ENCODE measurements at places on chromosomes 7 and 10.

DNA sequence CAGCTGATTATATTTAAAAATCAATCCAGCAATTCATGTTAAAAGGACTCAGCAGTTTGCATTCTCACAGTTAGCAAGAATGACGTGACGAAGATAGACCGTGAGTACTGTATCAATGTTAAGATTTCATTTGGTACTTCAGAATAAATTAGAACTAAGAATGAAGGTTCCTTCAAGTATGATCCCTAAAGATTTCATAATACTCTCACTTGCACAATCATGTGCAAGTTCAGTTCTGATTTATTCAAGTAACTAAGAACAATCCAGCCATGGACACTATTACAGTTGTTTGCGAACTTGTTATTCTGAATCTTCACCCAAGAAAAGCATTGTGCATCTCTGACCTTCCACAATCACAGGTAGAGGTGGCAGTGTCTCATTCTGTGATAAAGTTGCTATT, 7.7 kb downstream of the RHEB start:
- DNase-seq: no peak

GRCh38 chr7:134422008-134422407, 36.9 kb downstream of the AKR1B1 start:
- DNase-seq: no peak

DNA sequence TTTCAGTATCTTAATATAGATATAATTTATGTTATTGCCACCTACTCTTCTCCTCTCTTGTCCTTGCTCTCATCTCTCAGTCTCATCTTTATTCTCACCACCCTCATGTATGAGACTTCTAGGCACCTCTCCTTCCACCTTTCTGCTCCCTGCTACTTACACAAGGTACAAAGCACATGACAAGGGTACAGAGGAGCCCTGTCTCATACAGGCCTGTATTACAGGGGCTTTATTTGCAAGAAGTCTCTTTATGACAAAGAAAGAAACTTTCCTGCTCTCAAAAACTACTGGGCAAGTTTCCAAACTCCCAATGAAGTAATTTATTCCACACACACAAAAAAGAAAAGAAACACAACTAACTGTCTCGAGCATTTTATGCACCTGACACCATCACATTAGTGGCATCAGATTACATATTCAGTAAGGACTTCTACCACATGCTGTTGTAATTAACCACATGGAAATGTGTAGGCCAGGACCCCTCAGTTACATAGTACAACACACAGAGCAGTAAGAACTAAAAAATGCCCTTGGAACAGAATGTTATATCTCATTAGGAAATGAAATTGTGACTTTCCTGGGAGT, 253.1 kb downstream of the FZD1 start:
- DNase-seq: no peak

GRCh38 chr7:75847707-75848106, 31.1 kb upstream of the RHBDD2 start:
- no peak for DNase-seq

GRCh38 chr10:98667081-98667480, 220.3 kb upstream of the HPS1 start:
- no peak for DNase-seq

- DNase-seq: no peak
Observed at GRCh38 chr10:102904346-102904745, 13.7 kb upstream of the CNNM2 start.

DNA sequence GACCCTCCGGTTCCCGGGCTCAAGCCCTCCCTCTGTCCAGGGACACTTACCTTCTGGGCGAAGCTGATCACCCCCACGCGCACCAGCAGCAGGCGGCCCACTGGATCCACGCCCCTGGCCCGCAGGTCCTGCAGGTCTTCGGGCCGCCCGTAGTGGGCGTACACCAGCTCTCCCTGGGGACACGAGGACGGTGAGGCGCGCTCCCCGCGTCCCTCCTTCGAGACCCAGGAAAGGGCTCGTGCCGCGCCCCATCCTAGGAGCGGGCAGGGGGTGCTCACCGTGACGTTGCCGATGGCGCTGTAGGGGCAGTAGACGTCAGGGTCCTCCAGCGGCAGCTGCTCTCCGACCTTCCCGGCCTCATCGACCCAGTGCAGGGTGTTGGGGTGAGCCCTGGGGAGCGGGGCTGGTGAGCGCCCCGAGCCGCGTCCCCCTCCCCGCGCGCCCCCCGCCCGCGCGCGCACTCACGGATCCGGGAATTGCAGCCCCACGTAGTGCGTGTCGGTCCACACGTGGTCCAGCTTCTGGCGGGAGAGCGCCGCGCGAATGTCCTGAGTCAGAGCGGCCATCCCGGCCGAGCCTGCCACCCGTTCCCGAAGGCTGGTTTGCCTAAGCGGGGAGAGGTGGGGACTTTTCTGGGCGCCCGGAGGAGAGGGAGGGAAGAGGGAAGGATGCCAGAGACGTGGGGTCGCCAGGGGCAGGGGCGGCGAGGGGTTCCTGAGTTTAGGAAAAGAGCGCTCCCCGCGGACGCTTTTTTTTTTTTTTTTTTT, 8.2 kb downstream of the TFR2 start:
- DNase-seq: peak; percentile 39

DNA sequence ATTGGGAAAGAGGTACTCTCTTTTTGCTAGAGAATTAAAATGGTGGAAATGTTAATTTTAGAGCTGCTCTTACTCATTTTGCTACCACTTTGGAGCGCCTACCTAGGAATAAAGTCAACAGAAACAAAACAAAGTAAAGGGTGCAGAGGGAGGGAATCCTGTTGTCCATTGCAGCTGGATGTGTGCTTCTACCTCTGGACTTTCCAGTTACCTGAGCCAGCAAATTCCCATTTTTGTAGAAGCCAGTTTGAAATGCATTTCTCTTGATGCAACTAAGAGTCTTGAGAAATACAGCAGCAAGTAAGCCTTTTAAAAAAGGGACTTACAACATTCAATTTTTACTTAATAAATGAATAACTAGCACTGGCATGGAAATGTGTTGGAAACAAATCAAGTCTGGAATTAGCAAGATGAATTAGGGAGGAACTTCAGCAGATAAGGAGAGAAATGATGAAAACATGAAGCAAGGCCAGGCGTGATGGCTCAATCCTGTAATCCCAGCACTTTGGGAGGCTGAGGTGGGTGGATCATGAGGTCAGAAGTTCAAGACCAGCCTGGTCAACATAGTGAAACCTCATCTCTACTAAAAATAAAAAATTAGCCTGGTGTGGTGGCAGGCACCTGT, 113.5 kb upstream of the CTTNBP2 start:
- DNase-seq: no peak

GRCh38 chr7:66454600-66455225, 174.0 kb upstream of the KCTD7 start:
- DNase-seq: no peak

DNA sequence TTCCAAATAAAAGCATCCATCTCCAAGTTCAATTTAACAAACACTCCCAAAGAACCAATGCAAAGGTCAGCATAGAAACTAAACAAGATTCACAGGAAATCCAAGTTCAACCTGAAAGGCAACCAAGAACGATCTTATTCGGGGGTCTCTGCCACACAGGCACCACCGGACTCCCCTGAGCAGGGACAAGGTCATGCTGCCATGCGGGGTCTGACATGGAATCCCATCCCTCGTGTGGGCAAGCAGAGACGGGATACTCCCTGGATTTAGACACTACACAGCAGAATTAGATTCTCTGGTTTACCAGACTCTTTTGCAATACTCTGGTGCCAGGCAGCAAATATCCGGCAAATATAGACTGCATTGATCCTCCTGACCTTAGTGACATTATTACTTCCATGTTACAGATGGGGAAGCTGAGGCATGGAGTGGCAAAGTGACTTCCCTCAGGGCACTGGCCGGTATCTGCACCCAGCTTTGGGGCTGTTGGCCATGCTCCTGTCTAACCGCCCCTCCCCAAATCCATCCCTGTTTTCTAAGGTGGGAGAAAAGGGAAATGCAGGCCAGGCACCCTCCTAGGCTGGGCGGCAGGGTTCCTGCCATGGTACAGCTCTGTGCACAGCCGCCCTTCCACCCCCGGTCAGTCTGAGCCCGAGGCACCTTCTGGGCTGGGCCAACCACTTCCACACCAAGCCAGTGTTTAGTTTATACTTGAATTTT, 111.8 kb downstream of the VIPR2 start:
- no peak for DNase-seq

- DNase-seq: no peak
Observed at GRCh38 chr10:128922619-128923196, 544.3 kb upstream of the MGMT start.

GRCh38 chr10:48455055-48455391, 148.5 kb downstream of the MAPK8 start:
- DNase-seq: no peak

- no peak for DNase-seq
Observed at GRCh38 chr10:101588879-101589278, 758 bp downstream of the DPCD start.

- no peak for DNase-seq
Observed at GRCh38 chr10:11378835-11379234, 232.6 kb downstream of the USP6NL start.

- no peak for DNase-seq
Observed at GRCh38 chr7:130207033-130207432, 627 bp upstream of the SSMEM1 start.

GRCh38 chr10:6035931-6036575, 26.1 kb downstream of the IL2RA start:
- no peak for DNase-seq

GRCh38 chr7:116445447-116446211, 53.9 kb upstream of the CAV2 start:
- DNase-seq: no peak

DNA sequence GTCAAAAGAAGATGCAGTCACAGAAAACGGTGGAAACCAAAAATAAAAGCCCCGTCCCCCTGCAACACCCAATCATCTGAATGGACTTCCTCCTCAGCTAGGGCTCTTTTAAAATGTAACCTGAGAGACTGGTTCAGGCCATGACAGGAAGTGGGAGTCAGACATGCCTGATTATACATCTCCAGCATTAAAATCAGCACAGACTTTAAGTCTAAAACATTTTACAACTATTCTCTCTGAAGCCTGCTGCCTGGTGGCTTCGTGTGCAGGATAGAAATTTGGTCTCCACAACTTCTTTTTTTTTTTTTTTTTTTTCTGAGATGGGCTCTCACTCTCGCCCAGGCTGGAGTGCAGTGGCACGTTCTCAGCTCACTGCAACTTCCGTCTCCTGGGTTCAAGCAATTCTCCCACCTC, 30.3 kb downstream of the HACD1 start:
- no peak for DNase-seq

DNA sequence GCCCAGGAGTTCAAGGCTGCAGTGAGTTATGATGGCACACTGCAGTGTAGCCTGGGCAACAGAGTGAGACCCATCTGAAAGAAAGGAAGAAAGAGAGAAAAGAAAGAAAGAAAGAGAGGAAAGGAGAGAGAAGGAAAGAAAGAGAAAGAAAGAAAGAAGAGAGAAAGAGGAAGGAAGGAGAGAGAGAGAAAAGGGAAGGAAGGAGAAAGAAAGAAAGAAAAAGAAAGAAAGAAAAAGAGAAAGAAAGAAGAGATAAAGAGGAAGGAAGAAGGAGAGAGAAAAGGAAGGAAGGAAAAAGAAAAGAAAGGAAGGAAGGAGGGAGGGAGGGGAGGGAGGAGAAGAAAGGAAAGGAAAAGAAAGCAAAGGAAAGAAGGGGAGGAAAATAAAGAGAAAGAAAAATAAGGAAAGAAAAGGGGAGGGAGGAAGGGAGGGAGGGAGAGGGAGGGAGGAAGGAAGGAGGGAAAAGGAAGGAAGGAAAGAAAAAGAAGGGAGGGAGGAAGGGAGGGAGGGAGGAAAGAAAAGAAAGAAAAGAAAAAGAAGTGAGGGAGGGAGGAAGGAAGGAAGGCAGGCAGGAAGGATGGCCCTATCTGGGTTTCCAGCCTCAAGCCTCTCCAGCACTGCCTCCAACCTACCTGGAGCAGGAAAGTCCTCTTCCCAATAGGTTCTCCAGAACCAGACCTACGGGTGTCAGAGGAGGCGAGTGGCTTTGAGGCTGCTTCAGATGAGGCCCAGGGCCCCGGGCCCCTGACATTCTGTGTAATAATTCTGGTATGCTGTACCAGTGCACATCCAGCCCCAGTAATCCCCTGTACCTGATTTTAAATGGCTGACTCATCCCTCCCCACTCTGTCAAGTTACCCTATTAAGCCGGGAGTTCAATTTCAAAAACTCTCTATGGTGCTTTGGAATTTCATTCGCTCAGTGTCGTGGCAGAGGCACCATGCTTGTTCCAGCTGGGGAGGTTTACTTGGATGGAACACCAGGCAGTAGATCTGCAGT, 6.8 kb upstream of the PARD3 start:
- DNase-seq: no peak

- no peak for DNase-seq
Observed at GRCh38 chr7:55521512-55521911, 50.8 kb downstream of the VOPP1 start.

DNA sequence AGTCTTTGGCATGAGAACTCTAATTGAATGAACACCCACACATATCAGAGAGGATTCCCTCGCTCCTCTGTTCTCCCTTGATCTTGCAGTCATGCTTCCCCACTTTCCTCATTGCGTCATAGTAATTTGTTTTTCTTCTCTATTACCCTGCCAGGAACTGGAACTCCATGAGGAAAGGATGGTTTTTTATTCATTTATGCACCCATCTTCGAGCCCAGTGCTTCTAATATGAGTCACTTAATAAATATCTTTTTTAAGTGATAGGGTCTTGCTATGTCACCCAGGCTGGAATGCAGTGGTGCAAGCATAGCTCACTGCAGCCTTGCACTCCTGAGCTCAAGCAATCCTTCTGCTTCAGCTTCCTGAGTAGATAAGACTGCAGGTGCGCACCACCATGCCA, 83.5 kb downstream of the OTUD1 start:
- DNase-seq: no peak

GRCh38 chr10:30114881-30115625, 55.7 kb upstream of the JCAD start:
- no peak for DNase-seq

GRCh38 chr10:79948976-79949722, at the start of gene SFTPD:
SFTPD (minus strand) TSS chr10:79949105; CDS start chr10:79946659, 2,446 bp downstream.
- no peak for DNase-seq

Measured in activated CD4-positive, alpha-beta T cell treated with anti-CD3 and anti-CD28 coated beads for 1 hour (primary cell).